Activated CD4-positive, alpha-beta T cell treated with anti-CD3 and anti-CD28 coated beads, Interleukin-2, amount 10 ng/mL, durations not matched to agents 24 days and 14 days (primary cell): ENCODE measurements at places on chromosomes 16 and 17. TPM values are rescaled to one million over a fixed set of nuclear protein-coding genes. Genes with fewer than 3 reads are reported as not detected.

The HAS3 gene
- total RNA-seq = 0.56 and 0.64 TPM in 2 replicates

The KIF2B gene
- not detected in 2 replicates for total RNA-seq

The TMEM235 gene
- total RNA-seq = not detected in 2 replicates

DNA sequence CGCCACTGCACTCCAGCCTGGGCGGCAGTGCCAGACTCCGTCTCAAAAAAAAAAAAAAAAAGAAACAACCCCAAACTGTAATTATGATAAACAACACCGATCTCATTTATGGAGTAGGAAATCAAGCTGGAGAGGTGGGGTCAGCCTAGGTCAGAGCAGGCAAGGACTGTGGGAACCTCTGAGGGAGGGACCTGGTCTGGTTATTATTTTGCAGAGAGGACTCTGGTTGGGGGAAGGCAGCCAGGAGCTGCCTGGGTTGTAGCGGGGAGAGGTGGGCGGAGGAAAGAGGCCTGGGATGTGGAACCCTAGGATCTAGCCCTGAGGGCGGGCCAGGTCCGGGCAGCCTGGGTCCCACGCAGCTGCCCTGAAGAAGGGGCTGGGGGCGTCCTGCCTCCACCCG is 10.9 kb upstream of the HS3ST6 start:
- no peaks in the 10 kb centered on the region for H3K36me3 ChIP-seq
- H3K4me1 ChIP-seq = peaks cover 2% of the 10 kb centered on the region
- peak overlapping the region; percentile 73 for H3K4me3 ChIP-seq
- peaks cover 7% of the 10 kb centered on the region for H3K27me3 ChIP-seq
- peak overlapping the region; percentile 73 for H3K27ac ChIP-seq

GRCh38 chr17:57856792-57857620 is 7.2 kb upstream of the MRPS23 start:
- H3K4me1 ChIP-seq = peaks cover 9% of the 10 kb centered on the region
- H3K27me3 ChIP-seq = peaks cover 21% of the 10 kb centered on the region
- no peak overlapping the region for H3K27ac ChIP-seq
- no peak overlapping the region for H3K4me3 ChIP-seq
- H3K36me3 ChIP-seq = no peaks in the 10 kb centered on the region
- no peak for DNase-seq

DNA sequence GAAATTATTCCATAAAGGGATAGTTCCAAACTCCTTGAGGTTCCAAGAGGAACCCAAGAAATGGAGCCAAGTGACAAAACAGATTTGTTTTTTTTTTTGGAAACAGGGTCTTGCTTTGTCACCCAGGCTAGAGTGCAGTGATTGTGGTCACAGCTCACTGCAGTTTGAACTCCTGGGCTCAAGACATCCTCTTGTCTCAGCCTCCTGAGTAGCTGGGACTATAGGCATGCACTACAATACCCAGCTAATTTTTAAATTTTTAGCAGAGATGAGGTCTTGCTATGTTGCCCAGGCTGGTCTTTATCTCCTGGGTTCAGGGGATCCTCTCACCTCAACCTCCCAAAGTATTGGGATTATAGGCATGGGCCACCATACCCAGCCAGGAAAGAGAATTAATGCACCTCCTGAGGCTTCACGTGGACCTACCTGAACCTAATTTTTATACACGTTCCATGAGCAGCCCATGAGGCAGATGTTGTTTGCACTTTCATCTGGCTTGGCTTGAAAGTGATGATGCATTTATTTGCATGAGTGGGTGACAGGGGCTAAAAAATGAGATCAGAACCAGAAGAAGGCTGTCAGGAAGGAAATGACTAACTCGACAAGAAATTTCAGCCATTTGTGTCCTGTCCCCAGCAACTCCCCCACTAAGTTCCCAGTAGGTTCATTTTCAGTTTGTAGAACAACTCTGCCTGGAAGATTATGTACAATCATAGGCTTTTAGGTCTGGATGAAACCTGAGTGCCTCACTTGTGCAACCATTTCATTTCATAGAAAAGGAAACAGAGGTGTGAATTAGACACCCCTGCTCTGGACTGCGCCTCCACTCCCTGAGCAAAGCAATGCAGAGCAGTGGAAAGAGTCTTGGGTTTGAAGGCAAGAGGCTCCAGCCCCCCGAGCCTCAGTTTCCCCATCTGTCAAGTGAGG is 10.3 kb upstream of the IRF8 start:
- peaks cover 38% of the 10 kb centered on the region for H3K4me1 ChIP-seq
- H3K27ac ChIP-seq = peak overlapping the region; percentile 82
- no peaks in the 10 kb centered on the region for H3K36me3 ChIP-seq
- H3K27me3 ChIP-seq = peaks cover 32% of the 10 kb centered on the region
- peak overlapping the region; percentile 52 for H3K4me3 ChIP-seq

- no peaks in the 10 kb centered on the region for H3K4me1 ChIP-seq
- H3K27ac ChIP-seq = no peak overlapping the region
- H3K27me3 ChIP-seq = peaks cover 4% of the 10 kb centered on the region
- H3K4me3 ChIP-seq = no peak overlapping the region
- no peaks in the 10 kb centered on the region for H3K36me3 ChIP-seq
Observed at GRCh38 chr16:79437764-79438751, 162.5 kb downstream of the MAF start.

GRCh38 chr17:10135539-10136257 is 62.7 kb downstream of the GAS7 start:
- H3K27ac ChIP-seq = no peak overlapping the region
- no peaks in the 10 kb centered on the region for H3K36me3 ChIP-seq
- H3K4me3 ChIP-seq = no peak overlapping the region
- peaks cover 4% of the 10 kb centered on the region for H3K4me1 ChIP-seq
- no peak for DNase-seq

DNA sequence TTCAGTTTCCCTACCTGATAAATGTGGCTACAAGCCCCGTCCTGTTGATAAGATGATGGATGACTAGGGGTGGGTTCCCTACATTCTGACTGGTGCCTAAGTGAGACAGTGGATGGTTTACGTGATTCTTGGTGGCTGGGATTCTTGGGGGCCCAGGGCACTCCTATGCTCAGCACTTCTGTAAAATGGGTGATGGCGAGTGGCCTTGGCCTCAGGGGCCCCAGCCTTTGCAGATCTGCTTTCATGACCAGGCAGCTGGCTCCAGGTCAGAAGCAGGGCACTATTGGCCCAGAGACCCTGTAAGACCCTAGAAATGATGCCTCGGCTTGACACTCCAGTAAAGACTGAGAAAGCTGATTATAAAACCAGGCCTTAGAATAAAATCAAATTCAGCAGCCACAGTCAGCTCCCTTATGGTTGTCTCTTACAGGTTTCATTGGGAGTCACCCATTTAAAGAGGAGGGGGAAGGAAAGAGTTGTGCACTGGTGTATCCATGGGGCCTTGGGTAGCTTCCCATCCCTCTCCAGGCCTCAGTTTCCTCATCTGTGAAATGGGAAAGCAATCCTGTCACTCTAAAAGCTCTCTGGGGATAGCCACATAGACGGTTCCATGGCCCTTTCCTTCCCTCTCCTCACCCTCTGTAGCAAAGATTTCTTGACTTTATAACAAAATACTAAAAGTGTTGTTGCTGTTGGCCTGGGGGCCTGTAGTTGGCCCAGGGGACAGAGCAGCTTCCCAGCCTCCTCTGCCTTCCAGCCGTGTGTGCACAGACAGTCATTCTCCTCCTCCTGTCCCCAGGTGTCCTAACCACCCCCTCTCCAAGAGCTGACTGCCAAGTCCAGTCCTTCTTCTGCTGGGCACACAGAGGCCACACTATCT is 1.2 kb downstream of the SNX20 start:
- H3K4me1 ChIP-seq = peaks cover 71% of the 10 kb centered on the region
- H3K4me3 ChIP-seq = peak overlapping the region; percentile 94
- H3K27ac ChIP-seq = peak overlapping the region; percentile 91
- no peaks in the 10 kb centered on the region for H3K27me3 ChIP-seq

GRCh38 chr17:28071891-28072606 is 29.6 kb downstream of the NLK start:
- H3K36me3 ChIP-seq = peaks cover 18% of the 10 kb centered on the region
- H3K27ac ChIP-seq = peak overlapping the region; percentile 39
- peaks cover 35% of the 10 kb centered on the region for H3K4me1 ChIP-seq
- H3K27me3 ChIP-seq = no peaks in the 10 kb centered on the region

- peak; percentile 76 for DNase-seq
- H3K4me1 ChIP-seq = peaks cover 6% of the 10 kb centered on the region
- no peak overlapping the region for H3K4me3 ChIP-seq
- peak overlapping the region; percentile 58 for H3K27ac ChIP-seq
- H3K36me3 ChIP-seq = peaks cover 5% of the 10 kb centered on the region
- peaks cover 70% of the 10 kb centered on the region for H3K27me3 ChIP-seq
Observed at GRCh38 chr17:72118335-72119076, 2.3 kb upstream of the SOX9 start.

- peaks cover 21% of the 10 kb centered on the region for H3K27me3 ChIP-seq
- no peak overlapping the region for H3K4me3 ChIP-seq
- no peak for DNase-seq
- H3K27ac ChIP-seq = no peak overlapping the region
Observed at GRCh38 chr17:7775051-7775450, 57.5 kb downstream of the DNAH2 start.

DNA sequence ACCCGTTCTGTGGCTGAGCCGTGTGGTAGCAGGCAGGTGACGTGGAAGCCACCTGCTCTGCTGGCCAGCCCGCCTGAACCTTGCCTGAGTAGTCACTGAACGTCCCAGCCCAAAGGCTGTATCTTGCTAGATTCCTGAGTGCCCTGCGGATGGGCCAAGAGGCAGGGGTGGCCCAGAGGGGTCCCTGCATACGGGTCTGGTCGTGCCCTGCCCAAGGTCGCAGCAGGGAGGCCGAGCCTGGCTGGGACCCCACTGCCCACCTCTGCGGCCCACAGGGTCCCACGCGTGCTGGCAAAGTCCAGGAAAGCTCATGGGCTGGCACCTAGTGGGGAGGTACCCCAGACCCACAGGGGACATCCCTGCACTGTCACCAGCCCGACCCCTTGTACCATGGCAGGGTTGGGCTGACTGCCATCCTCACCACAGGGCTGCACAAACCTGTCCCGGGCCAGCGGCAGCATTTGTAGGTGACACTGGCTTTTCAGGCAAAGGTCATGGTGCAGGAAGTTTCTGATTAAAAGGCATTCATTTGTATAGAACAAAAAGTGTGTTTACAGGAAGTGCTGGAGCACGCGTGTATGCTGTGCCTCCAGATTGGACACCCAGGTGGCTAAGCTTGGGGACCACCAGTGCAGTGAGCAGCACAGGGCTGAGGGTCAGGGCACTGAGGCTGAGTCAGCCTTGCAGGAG is 45.1 kb upstream of the ZC3H18 start:
- no peak for DNase-seq
- H3K4me3 ChIP-seq = no peak overlapping the region
- H3K4me1 ChIP-seq = no peaks in the 10 kb centered on the region
- H3K36me3 ChIP-seq = peaks cover 2% of the 10 kb centered on the region
- H3K27me3 ChIP-seq = no peaks in the 10 kb centered on the region

DNA sequence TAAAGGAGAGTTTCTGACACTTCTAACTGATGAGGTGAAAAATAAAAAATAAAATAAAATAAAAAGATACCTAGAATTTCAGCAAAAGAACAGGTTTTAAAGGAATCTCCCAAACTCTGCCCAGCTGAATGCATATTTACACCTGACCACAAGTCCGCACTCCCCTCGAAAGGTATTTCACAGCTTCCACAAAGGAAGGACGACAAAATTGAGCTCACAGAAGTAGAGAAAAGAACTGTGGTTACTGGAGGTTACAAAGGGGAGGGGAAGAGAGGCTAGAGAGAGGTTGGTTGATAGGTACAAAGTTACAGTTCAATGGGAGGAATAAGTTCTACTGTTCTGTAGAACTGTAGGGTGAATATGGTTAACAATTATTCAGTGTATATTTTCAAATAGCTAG is 5.0 kb downstream of the LITAF start:
- H3K27ac ChIP-seq = peak overlapping the region; percentile 92
- H3K27me3 ChIP-seq = no peaks in the 10 kb centered on the region
- peak overlapping the region; percentile 82 for H3K4me3 ChIP-seq
- H3K4me1 ChIP-seq = peaks cover 61% of the 10 kb centered on the region
- peaks cover 60% of the 10 kb centered on the region for H3K36me3 ChIP-seq
- DNase-seq = peak; percentile 70

- no peak overlapping the region for H3K27ac ChIP-seq
- H3K27me3 ChIP-seq = no peaks in the 10 kb centered on the region
- H3K36me3 ChIP-seq = no peaks in the 10 kb centered on the region
- DNase-seq = no peak
Observed at GRCh38 chr17:65430209-65430833, 131.1 kb downstream of the AXIN2 start.
